Lower lobe of right lung (tissue), 2 donors: ENCODE measurements at places on chromosomes 2 and 18. TPM values are rescaled to one million over a fixed set of nuclear protein-coding genes. Genes with fewer than 3 reads are reported as not detected.
A peak's percentile ranks its signal among the peaks of the same experiment; 100 is the strongest.

DNA sequence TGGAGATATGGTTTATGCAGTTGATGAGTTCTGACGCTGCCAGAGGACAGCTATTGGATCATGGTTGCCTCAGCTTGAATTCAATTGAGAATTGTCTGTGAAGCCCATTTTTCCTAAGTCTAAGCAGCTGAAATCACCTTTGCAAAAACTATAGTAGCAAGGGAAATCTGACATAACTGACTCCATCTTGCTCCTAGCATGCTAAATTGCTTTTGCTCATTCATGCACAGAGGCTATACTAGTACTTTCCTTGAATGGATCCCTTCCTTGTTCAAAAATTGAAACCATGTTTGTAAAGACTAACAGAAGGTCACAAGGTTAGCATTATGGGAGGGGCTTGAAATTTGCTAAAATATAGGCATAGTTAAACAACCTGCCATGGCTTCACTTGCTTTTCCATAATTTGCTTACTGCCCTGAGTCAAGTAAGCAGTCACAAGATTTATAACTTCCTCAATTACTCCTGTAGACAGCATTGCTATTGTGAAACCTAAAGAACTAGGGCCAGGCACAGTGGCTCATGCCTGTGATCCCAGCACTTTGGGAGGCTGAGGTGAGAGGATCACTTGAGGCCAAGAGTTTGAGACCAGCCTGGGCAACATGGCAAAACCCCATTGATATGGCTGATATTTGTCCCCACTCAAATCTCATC is 41.2 kb downstream of the CHRNA1 start:
- no peaks in the 10 kb centered on the region for H3K36me3 ChIP-seq
- H3K4me3 ChIP-seq: no peak overlapping the region
- H3K27ac ChIP-seq: no peak overlapping the region
- no peak for DNase-seq
- peaks cover 4% of the 10 kb centered on the region for H3K27me3 ChIP-seq
- no peaks in the 10 kb centered on the region for H3K4me1 ChIP-seq

DNA sequence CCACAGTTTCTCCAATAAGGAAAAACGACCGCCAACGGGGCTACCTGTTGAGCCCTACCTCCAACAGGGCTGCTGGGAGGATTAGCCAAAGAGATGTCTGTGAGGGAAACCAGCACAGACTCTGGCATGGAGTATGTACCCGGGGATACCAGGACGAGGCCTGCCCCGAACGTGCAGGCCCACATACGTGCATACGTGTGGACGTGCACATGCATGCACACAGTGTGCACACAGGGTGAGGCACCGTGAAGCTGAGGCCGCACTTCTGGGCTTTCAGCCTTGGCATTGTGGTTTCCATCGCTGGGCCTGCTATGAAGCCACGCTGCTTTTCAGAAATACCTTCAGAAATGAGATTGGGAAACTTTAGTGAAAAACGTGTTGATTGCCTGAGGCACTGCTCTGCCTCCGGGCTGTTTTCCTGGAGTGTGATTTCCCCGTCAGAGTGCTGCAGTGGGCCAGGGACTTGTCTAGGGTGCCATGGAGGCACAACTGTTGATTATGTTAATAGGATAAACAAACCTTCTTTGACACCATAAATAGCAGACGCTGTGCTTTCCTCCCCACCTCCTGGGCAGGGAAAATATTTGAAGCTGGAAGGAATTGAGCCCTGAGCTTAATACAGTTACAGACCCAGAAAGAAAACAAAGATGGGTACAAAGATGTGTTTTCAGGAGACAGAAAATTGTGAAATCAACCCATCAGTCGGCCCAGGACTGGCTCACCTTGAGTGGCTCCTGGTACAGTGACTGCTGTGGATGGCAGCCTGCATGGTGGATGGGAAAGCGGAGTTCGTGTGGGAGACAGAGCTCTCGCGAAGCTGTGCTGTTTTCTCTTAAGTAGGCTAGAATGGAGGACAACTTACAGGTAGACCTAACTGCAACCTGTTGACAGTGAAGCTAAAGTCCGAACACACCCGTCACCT is 182.3 kb downstream of the FAM210A start:
- H3K4me3 ChIP-seq: no peak overlapping the region
- no peak for DNase-seq
- H3K27ac ChIP-seq: no peak overlapping the region
- H3K4me1 ChIP-seq: peaks cover 15% of the 10 kb centered on the region
- H3K27me3 ChIP-seq: no peaks in the 10 kb centered on the region

DNA sequence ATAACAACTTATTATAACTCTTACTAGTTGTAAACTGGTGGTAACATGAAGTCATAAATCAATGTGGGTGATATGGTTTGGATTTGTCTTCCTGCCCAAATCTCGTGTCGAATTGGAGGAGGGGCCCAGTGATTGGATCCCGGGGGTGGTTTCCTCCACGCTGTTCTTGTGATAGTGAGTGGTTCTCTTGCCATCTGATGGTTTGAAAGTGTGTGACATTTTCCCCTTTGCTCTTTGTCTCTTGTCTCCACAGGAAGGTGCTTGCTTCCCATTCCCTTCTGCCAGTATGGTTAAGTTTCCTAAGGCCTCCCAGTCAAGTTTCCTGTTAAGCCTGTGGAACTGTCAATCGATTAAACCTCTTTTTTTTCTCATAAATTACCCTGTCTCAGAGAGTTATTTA is 321.6 kb downstream of the DSEL start:
- H3K27ac ChIP-seq: no peak overlapping the region
- H3K4me3 ChIP-seq: no peak overlapping the region
- no peaks in the 10 kb centered on the region for H3K4me1 ChIP-seq
- H3K27me3 ChIP-seq: no peaks in the 10 kb centered on the region

GRCh38 chr2:228916416-228917090 is 354.5 kb downstream of the PID1 start:
- peaks cover 16% of the 10 kb centered on the region for H3K4me1 ChIP-seq
- no peak overlapping the region for H3K4me3 ChIP-seq
- H3K27ac ChIP-seq: no peak overlapping the region
- H3K27me3 ChIP-seq: no peaks in the 10 kb centered on the region

- H3K27ac ChIP-seq: no peak overlapping the region
- no peak for DNase-seq
- H3K4me1 ChIP-seq: no peaks in the 10 kb centered on the region
- H3K27me3 ChIP-seq: no peaks in the 10 kb centered on the region
These were observed 807.9 kb downstream of the EPHA4 start for GRCh38 chr2:220764171-220764570.

DNA sequence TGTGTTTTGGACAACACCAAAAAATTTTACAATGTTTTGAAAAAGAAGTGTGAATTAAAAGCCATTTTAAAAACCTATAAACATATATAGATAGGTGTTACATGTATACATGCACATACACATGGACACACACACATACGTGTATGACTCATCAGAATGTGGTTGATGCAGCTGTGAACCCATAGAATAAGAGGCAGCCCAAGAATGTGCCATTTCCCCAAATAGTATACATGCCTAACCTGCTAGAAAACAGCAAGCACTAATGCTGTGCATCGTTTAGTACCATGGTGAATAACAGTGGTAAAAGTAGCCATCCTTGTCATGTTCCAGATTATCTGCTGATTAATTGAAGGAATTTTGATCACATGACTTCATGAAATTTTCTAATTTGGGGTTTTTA is 149.0 kb downstream of the DSEL start:
- H3K36me3 ChIP-seq: no peaks in the 10 kb centered on the region
- H3K4me3 ChIP-seq: no peak overlapping the region

GRCh38 chr2:191382801-191383200 is 137.6 kb downstream of the MYO1B start:
- H3K27ac ChIP-seq: peak overlapping the region; percentile 3
- peaks cover 20% of the 10 kb centered on the region for H3K36me3 ChIP-seq
- peaks cover 29% of the 10 kb centered on the region for H3K4me1 ChIP-seq
- DNase-seq: no peak
- no peaks in the 10 kb centered on the region for H3K27me3 ChIP-seq

DNA sequence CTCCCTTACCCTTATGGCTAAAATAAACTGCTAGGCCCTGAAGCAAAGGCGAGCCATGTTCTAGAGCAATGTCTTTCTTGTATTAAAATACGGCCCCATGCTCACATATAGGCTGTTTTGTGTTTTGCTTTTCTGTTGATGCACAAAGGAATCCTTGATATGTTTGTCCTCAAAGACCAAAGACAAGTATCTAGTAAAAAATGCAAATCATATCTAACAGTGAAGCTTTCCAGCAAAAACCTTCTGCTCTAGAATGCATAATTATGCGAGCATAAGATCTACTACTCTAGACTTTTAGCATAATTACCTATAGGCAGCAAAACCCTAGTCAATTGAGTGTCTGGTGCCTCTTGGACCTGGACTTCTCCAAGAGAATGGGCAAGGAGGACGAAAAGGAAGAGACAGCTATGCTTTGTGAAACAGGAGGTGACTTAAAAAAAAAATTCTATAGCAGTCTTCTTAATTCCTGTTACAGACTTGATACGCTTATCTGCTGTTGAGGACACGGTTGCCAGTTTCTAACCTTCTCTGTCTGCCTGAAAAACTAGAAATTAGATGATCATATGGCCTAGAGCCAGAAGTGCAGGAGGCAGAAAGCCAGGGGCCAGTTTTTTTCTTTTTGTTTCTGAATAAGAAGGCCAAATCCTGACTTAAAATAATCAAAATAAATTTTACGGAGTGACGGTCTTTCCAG is 1.5 kb upstream of the AMMECR1L start:
- H3K27ac ChIP-seq: peak overlapping the region; percentile 87
- no peak for DNase-seq
- no peaks in the 10 kb centered on the region for H3K27me3 ChIP-seq
- H3K4me1 ChIP-seq: peaks cover 32% of the 10 kb centered on the region
- H3K36me3 ChIP-seq: peaks cover 16% of the 10 kb centered on the region

DNA sequence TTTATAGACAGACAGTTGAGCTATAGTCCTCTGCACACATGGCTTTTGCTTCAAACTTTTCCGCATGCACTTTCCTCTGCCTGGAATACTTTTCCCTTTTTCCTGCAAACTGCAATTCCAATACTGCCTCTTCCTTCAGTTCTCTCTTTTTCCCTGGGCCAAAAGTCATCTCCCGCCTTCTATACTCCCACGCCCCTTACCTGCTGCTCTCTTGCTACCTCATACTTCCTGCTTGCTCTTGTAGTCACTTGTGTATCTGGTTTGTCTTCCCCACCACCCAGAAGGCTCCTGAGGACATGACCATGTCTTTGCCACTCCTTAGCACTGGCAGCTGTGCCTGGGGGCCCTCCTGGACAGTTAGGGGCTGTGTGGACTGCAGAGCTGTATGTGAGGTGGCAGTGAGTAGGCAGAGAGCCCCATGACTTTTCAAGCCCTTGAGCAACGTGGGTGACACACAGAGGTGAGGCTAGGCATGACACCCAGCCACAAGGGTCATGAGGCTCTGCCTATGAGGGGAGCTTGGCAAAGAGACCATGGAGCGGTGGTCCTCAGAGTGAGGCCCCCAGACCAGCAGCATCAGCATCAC is 23.2 kb downstream of the SPEG start:
- peaks cover 4% of the 10 kb centered on the region for H3K4me1 ChIP-seq
- no peak overlapping the region for H3K27ac ChIP-seq
- H3K36me3 ChIP-seq: no peaks in the 10 kb centered on the region
- no peak overlapping the region for H3K4me3 ChIP-seq

Gene FAP
- 3.4 TPM for total RNA-seq

Gene LIPG
- 3.7 TPM for total RNA-seq

Gene DLGAP1
- total RNA-seq: 3.8 TPM

Gene THSD7B
- 0.38 TPM for total RNA-seq

Gene MOCOS
- total RNA-seq: 4.2 TPM

Gene RGPD4
- not detected for total RNA-seq

Gene RESP18
- total RNA-seq: not detected

Gene MTLN
- total RNA-seq: 47.3 TPM

Gene DSG4
- total RNA-seq: not detected
